ENCODE measurements at places on chromosomes 12 and 14.
A peak's percentile ranks its signal among the peaks of the same experiment; 100 is the strongest.

DNA sequence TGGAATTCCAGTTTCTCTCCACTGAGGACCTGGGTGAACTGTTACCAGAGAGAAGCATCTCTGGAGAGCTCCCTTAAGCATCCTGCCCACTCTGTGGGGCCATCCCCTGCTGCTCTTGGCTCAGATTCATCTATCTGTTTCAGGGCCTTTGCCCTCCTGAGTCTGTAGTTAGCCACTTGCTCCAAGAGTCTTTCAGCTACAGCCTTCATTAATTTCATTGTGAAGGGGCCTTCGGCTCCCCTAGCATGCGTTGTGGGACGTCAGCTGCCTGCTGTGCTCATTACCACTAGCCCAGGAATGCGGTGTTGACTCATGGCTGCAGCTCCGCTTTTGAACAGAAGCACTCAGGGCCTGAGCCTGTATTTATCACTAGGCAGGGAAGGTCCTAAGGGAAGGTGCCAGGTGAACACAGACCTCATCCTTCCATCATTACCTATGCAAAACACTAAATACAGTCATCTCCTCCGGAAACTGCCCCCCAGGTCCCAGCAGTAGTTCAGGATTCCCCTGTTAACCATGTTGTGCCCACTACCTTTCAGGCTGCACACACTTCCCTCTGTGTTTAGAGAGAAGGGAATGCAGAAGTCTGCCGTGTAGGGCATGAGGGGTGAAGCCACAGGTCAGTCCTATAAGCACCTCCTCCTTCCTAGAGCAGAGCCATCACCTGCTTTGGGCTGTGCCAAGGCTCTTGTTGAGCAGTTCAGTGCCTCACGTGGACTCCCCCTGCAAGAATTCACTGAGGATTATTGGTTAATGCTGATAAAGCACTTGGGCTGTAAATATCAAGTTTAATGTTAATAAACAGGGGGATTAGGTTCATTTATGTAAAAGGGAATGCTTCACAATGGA is 191.4 kb downstream of the CACNA1C start:
- peak; percentile 97 for DNase-seq

DNA sequence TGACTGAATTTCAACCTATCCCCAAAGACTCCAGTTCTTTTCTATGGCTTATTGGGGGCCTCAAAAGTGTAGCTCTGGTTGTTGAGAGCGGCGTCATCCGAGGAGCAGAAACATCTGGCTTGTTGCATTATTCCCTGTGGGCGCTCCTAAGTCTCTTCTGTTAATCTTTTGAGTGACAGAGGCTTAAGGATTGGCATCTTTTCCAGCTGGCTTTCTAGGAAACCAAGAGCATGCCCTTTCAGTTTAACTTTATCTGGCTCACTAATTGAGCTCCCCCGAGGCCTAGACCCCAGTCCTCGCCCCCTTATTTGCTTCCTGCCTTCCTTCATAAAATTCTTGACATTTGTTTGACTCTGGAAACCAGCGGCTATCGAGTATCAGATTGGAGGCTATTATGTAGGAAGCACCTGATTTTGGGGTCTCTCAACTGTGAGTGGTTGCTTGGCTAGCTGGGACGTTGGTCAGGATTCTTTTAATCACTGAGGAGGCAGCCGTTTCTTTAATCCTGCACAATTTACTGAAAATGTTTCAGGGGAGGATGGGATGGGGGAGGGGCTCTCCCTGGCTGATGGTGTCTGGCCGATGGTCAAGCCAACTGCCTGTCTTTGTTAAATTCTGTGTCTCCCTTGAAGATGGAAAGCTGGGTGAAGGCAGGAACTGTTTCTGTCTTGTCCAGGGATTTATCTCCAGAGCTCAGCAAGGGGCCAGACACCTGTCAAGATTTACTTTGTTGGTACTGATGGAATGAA is 3.1 kb downstream of the SMOC1 start:
- DNase-seq: no peak

DNA sequence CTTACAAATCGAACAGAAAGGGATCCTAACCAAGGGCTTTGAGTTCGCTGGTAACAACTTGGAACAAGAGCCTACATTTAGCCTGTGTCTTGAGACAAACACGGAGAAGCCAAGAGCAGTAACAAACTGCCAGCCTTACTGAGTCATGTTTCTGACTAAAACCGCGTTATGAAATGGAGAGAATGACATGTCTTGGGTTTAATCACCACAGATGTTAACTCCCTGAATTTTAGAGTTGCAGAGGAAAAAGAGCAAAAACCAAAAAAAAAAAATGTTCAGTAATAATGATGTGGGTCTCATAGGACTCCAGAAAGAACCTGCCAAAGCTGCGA is 1.0 kb downstream of the BLTP3B start:
- peak; percentile 92 for DNase-seq

- no peak for DNase-seq
Observed at GRCh38 chr14:60732840-60733483, 1.6 kb upstream of the MNAT1 start.

DNA sequence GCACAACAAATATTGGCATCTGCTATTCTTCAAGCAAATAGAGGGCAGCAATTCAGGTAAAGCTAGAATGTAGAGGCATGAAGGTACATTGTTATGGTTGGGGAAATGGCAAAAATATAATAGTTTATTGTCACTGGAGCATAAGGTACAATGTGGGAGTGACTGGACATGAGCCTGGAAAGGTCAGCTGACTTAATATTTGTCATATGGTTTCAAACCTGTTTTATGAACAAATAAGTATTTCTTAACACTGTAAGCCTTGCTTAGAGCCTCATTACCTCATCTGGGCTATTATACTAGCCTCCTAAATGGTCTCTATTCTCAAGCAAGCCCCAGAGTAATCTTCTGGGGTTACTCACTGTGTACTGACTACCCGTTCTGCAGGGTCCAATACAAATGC is 33.7 kb downstream of the FAM177A1 start:
- DNase-seq: no peak

GRCh38 chr14:66378712-66379505 is 107.3 kb upstream of the CCDC196 start:
- DNase-seq: no peak

DNA sequence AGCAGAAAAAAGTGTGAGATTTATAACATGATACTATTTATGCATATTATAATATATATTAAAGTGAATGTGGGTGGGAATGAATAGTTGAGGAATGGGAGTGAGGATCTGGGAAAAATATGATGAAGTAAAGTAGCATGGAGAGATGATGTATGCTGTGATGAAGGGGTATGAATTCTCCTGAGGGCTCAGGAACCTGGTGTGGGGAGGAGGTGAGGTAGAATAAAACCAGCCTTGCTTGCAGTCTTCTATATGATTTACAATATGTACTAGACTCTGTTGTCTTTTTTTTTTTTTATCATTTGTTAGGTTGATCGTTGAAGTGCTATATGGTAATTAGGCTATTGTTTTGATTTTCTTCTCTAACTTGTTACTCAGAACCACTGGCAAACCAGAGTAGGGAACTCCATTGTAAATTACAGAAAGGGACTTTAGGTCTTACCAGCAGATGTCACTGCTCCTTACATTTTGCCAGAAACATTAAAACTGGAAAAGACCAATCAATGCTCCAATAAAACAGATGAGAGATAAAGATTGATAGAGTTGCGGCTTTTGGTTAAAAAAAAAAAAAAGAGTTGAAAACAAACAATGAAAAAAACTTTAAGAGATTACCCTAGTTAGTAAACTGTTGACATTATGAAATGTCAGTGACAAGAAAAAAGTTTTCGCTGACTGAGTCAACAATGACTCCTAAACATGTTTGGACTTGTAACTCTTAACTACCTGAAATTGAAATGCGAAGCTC is 39.9 kb downstream of the ATL1 start:
- DNase-seq: peak; percentile 60

DNA sequence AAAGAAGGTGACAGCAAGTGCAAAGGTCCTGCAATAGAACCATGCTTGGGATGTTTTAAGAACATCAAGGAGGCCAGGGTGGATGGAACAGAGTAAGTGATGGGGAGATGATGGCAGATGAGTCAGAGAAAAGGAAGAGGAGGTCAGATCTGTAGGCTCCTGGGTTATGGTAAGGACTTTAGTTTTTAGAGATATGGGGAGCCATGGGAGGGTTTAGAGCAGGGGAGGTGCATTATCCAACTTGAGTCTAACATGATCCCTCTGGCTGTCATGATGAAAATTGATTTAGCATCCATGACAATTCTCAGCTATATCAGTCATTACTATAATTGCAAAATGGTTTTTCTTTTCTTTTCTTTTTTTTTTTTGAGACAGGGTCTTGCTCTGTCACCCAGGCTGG is 7.3 kb upstream of the PLBD2 start:
- DNase-seq: no peak

DNA sequence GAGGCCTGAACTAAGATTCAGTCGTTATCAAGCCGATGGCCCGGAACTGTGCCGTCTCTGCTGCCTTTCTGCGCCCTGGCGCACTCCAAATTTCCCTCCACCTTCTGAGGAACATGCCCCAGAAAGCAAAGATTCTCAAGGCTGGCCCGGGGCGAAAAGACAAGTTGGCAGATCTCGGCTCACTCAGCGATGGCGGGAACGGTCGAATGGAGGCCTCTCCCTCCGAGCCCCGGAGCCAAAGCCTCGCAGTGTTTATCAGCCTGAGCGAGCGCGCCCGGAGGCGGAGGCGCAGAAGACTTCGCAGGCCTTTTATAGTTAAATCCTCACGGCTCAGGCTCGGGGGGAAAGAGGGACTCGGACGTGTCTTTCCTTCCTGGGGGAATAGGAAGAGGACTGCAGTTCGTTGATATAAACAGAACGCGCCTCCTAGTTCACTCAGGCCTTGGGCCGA is 5.6 kb downstream of the TBX5 start:
- DNase-seq: peak; percentile 57

DNA sequence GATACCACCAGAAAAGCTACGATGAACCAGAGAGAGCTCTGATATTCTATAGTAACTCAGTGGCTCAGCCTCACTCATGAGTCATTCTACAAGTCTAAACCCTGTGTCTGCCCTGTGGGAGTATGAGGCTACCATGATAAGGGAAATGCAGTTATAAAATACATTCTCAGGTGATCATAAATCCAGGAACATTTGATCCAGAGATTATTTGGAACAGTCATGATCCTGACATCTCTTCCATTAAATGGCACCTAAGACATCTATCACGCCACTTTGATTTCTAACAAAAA is 202.6 kb upstream of the RASSF8 start:
- DNase-seq: peak; percentile 35

- no peak for DNase-seq
Observed at GRCh38 chr12:117646520-117646919, 285.1 kb upstream of the NOS1 start.

DNA sequence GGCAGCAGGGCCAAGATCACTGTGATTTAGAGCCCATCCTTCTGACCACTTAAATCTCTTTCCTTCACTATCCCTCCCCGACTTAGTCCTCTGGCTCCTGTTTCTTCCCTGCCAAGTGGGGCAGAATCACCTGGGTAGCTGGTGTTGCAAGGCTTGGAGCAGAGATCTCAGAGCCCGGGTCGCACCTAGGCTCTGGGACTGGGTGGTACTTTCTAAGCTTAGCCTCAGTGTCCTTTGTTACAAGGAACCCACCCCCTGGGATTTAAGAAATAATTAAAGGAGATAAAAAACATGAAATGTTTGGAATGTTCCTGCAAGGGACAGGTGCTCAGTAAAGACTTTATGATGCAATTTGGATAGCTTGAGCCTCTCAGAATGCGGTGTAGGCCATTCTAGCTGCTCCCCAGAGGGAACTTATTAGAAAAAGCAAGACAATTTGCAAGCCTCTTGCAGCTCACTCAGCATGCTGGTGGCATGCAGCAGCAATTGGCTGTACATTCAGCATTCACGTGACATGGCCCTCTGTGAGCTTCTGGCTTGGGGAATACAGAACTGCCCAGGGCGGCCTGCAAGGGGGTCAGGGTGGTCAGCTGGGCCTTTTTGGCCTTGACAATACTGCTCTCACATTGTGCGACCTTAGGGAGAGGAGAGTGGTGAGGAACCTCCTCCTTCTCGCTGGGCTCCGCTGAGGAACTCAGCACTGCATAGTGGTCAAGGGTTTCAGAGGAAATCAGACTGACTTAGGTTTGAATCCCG is 16.8 kb downstream of the C14orf132 start:
- DNase-seq: no peak

GRCh38 chr12:108232565-108232964 is 103.5 kb downstream of the WSCD2 start:
- DNase-seq: no peak

GRCh38 chr14:63051992-63052391 is 6.7 kb upstream of the KCNH5 start:
- DNase-seq: no peak

- DNase-seq: no peak
Observed at GRCh38 chr12:13599176-13599575, 382.2 kb downstream of the GRIN2B start.

DNA sequence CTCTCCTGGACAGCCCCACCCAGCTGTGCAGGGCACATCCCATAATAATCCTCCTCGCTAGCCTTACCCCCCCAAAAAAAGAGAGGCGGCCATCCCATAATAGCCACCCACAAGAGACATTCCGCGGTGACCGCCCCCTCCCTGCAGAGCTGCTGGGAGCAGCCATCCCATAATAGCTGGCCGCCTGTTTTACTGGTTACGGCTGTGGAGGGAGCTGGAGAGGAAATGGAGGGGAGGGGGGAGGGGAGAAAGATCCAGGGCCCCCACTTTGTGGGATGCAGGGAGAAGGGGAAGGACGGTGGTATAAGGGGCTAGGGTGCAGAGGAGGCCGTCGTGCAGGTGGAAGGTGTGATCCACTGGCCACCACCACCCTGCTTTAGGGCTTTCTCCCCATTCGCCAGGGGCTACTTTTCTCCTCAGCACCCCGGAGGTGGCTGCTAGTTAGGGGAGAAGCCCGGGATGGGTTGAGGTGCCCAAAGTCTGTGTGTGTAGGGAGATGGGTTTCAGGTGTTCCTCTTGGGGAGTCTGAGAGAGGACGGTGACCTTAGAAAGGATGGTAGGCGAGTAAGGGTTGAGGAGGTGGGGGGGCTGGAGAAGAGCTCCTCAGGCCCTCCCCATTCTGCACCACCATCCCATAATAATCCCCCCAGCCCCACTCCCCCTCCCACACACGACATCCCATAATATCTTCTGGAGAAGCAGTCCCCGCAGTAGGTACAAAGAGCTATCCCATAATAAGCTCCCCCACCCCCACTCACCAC is 6.0 kb upstream of the CHD4 start:
- DNase-seq: peak; percentile 72

- DNase-seq: no peak
Observed at GRCh38 chr14:99753225-99754140, 39.7 kb upstream of the EML1 start.

DNA sequence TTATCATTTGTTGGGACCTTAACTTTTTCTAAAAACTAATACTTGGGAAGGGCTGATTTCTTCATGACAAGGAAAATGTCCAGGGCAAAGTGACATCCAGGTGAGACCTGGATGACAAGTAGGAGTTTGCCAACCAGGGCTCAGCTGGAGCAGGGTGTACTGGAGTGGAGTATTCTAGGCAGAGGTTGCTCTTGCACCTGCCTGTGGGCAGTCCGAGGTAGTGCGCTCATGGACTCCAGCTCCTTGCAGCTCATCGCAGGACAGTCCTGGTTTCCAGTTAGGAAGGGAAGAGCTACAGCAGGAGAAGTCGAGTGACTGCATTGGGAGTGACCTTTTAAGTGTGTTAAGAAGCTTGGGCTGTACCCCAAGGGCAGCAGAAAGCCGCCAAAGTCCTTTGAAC is 175.9 kb downstream of the PELI2 start:
- no peak for DNase-seq

Measured in IMR-90 (cell line).